Gastroesophageal sphincter (tissue), 4 donors: ENCODE measurements at places on chromosomes 13 and 19. TPM values are rescaled to one million over a fixed set of nuclear protein-coding genes. Genes with fewer than 3 reads are reported as not detected.

DNA sequence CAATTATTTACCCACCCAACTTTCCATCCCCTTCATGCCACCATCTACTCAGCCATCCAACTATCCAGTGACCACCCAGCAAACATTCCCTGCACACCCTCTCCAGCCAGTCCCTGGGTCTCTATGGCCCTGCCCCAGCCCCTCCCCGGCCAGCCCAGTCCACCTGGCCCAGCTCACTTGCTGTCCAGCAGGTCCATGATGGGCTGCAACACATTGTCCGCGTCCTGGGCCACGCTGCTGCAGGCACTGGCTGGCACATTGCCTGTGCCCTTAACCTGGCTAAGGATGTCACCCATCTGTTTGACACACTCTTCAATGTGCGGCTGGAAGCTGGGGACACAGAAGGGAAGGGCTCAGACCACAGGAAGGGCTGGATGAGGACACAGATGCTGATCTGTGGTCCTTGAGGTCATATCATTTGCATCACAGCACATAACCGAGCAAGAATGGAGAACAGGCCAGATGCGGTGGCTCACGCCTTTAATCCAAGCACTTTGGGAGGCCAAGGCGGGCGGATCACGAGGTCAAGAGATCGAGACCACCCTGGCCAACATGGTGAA is 61.6 kb downstream of the UNC13A start:
- no peak for ATAC-seq

DNA sequence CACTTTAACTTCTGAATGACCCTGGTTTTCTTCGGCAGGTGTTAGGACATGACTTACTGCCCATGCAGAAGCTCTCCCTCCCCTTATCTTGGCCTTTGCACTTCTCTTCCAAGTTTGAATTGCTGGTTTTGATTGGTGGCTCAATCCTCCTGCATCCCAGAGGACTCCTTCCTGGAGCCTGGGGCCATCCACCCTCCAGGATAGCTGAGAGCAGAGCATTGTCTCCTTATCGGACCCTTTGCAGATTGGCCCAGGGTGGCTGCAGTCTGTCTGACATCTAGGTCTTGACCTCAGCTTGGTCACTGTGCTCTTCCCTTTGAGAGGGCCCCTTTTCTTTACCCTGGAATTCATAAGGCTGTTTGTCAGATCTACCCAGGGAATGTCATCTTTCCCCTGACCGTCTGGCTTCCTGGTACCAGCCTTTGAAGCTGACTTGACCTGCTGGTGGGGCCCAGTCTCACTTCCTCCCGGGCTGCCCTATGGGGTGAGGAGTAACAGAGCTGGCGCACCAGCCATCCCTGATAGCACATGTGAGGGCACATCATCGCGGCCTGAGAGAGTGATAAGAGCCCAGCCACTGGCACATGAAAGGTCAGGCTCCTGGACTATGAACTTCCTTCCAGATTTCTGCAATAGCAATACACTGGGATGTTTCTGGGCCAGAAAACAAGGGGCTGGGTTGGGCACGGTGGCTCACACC is 172.9 kb upstream of the UBL3 start:
- no peak for ATAC-seq

Gene PGLYRP1
- total RNA-seq = not detected

Gene CGB7
- total RNA-seq = not detected

- no peak for ATAC-seq
Observed at GRCh38 chr13:32733690-32734089, 147.4 kb downstream of the PDS5B start.

Gene CLEC4M
- not detected for total RNA-seq
